ENCODE measurements at places on chromosomes 12 and 14.

DNA sequence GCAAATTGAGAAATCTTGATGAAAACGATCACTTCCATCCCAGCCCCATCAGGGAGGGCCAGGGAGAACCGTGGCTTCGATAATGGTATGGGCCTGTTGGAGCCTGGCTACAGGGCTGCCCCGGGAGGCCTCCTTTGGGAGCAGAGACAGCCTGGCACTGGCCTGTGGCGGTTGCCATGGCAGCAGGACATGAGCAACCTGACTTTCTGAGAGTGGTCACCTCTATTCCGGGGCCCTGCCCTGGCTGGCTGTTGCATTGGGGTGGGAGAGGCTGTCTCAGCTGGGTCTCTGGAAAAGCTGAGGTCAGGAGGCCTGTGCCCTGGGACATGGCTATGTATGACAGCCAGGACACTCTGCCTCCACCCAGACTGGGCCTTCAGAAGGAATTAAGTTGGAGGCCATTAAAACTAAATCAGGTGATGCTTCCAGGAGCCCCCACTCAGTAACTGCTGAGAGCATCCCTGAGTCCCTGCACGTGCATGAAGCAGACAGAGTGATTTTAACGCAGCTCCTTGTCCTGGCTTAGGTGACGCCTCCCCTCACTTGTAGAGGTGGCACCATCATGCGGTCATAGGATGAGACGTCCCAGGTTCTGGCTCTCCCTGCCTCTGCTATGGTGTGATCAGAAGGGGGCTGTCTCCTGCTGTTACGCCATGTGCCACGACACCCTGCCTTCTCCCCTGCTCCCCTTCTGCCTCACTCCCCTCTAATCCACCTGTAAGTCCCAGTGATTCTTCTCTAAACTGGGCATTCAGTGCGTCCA is 126.3 kb downstream of the SLC25A47 start:
- no peak for DNase-seq

DNA sequence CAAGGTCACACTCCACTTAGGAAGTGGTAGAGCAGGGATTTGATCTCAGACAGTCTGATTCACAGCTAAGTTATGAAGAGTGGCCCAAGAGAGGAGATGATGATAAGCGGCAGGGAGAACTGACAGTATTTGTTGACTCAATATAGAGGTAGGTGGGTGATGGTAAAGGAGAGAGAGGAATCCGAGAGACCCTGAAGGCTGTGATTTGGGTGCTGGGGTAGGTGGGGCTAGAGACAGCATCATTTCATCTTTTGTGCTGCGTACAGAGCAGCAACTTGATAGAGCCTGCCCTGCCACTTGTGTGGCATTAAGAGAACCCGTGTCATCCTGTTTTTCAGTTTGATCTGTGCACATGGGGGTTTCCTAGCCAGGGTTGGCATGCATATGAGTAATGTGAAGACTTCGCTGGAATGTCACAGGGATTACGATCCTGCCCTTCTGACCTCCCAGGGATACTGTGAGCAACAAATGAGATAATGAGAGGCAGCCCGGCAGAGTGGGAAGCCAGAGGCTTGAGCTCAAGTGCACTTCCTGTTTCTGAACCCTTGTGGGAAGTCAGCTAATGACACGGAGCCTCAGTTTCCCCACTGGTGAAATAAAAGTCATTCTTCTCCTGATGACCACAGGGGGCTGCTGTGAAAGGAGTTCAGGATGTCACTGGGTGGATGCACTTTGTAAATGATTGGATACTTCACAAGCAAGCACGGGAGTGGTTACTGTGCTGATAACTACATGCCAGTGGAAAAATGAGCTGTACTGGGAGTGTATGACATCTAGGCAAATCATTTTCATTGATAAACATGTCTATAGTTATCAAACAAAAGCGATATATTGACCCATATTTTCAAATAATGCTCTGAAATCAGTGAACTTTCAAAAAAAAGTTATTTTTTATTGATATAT is 59.5 kb upstream of the IGF1 start:
- no peak for DNase-seq

DNA sequence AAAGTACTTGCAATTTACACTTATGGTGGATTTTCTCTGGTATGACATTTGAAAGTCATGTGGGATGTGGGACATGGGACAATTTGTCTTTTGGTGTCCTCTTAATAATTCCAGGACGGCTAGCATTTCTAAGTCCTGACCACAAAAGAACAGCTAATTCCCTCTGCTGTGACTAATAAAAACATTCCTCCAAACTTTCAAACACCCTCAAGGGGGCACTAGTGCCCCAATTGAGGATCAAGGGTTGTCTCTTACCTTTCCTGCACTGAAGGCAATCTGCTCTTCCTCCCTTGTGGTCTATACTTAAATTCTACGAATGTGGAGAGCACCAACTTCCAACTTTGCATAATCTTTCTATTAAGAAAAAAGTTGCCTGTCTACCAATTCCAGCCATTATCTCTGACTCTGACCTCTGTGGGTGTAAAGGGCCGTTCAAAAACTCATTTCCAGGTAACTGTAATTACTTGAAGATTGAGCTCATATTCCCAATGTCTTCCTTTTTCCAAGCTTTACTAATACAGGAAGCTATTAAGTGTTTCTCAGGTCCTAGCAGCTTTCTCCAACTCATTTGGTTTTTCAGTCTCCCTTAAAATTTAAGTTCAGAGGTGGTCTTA is 210.2 kb downstream of the PTPRO start:
- peak; percentile 57 for DNase-seq

DNA sequence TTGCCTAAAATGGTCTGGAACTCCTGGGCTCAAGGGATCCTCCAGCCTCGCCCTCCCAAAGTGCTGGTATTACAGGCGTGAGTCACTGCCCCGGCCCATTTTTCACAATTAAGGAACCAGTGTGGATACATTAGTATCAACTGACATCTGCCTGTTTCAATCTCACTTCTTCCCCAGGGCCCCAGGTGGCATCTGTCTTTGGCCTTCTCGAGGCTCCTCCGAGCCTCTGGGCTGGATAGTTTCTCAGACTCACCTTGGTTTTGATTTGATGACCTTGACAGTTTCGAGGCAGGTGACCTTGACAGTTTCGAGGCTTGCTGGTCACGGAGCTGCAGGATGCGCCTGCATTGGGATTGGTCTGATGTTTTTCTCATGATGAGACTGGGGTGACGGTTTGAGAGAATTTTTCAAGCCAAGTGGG is 41.0 kb upstream of the NCOR2 start:
- peak; percentile 87 for DNase-seq

GRCh38 chr14:100603341-100604120 is 16.3 kb upstream of the BEGAIN start:
- no peak for DNase-seq

DNA sequence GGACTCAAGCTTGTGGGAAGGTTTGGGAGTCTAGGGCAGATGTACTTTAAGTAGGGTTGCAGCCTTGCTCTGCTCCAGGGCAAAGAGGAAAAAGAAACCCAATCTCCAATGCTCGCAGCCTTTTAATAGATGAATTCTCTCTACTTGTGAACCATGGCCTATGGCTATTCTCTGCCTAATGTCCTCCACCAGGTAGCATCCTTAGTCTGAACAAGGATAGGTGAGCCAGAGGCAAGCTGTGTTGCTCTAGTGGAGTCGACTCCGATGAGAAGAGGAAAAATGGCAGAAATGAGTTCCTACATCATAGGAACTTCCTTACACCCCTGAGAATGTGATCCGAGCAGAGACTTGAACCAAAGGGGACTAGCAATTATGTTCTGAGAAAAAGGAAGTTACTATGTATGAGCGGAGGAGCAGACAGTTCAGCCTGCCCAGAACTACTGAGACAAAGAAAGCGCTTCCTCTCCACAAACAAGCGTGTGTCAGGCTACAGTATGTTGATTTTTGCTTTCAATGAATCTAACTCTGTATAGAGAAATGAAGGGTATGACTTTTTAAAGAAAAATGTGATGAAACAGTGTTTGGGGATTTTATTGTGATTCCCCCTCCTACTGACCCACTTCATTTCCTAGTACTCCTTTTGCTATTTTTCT is 153.6 kb upstream of the ARID2 start:
- no peak for DNase-seq

DNA sequence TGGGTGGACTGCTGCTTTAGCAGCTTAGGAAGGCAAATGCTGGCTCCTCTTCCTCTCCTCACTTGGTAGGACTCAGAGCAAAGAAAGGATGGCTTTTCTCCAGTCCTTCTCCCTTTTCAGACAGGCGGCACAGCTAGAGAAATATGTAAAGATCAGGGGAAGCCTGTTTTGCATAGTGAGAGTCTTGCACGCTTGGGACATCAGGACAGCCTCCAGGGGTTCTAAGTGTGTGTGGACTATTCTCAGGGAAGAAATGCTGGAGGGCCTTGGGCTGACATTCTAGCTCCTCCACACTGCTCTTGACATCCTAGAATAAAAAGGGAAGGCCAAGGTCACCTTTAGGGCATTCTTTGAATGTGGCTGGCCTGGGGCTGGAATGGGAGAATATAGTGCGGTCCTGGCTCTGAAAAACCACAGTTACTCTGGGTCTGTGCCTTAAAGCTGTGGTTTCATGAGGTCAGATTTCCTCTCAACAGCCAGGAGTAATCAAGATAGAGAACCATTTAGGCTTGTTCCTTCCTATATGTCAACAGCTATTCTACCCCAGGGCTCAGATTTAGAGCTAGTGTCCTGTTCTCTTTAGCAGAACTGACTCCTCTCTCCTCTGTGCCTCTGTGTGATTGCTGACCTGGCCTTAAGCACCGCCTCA is 24.3 kb downstream of the CMA1 start:
- DNase-seq: peak; percentile 21

GRCh38 chr14:100533656-100534485 is 53.3 kb downstream of the BEGAIN start:
- DNase-seq: no peak

- DNase-seq: no peak
These were observed 94.8 kb downstream of the ATF7IP start for GRCh38 chr12:14460212-14460841.

GRCh38 chr12:113098441-113099028 is 37.0 kb downstream of the RASAL1 start:
- DNase-seq: peak; percentile 87

- no peak for DNase-seq
These were observed 202.5 kb downstream of the VRK1 start for GRCh38 chr14:96999654-97000155.

GRCh38 chr12:64730588-64730969 is 28.6 kb downstream of the GNS start:
- DNase-seq: no peak

DNA sequence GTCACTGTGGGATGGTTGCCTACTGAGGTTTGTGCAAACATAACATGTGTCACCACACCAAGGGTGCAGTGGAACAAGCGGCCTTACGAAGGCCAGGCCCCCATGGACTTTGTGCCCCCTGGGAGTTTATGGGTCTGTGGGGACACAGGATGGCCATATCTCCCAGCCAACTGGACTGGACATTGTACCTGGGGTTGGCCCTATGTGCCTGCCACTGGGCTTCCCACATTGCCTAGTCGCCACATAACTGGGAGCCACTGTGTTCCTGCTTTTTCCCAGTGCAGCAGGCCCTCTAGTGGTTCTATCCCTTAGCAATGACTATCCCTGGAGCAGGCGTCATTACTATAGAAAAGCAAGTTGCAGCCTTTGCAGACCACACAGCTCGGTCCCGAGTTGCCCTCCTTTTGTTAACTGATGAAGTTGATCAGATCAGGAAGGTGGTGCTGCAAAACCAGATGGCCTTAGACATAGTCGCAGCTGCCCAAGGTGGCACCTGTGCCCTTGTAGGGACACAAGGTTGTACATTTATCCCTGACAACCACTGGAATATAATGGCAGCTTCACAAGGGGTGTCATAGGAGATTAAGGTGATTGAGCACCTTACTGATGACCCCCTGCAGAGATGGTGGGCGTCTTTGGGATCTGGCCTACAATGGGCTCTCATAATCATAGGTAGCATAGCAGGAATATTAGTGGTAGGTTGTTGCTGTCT is 15.2 kb upstream of the RNASE12 start:
- DNase-seq: no peak

DNA sequence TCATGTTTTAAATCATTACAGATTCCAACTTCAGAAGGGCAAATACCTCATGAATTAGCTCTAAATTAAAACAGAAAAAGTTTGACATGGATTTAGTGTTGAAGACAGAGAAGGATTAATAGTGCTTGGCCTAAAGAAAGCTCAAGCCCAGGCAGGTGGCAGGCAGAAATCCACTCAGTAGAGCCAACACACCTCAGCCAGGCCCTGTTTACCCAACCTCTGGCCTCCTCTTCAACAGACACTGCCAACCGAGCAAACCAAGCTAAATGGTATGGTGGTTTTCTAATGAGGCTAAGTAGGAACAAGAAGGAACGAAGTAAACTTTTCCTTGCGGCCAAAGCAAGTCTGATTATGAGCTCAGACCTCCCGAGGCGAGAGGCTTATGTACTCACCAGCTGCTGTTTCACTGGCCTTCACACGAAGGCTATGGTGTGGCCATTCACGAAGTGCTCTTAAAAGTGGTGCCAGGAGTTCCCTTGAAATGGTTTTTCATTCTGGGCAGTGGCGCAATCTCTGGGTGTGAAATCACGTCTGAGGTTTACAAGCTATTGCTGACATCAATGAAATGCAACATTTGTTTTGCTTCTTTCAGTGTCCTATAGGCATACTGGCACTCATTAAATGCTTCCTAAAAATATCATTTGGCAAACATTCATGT is 124.1 kb upstream of the LGR5 start:
- no peak for DNase-seq

- DNase-seq: no peak
These were observed 207.2 kb downstream of the SLC5A8 start for GRCh38 chr12:101002696-101003419.

Data from RPMI8226 (cell line).